MG63 (cell line): ENCODE measurements at places on chromosomes 3 and 15. TPM values are rescaled to one million over a fixed set of nuclear protein-coding genes. Genes with fewer than 3 reads are reported as not detected.

PFKFB4 gene
- 0.84 and 3.2 TPM in 2 replicates for total RNA-seq

SERINC4 gene
- total RNA-seq = not detected in 2 replicates

DVL3 gene
- 20.8 and 42.6 TPM in 2 replicates for total RNA-seq

TIMP4 gene
- total RNA-seq = 0.10 TPM in 1 of 2 replicates, not detected in the other

LTF gene
- not detected in 2 replicates for total RNA-seq

RBP2 gene
- not detected in 2 replicates for total RNA-seq

DNAH12 gene
- total RNA-seq = not detected in 2 replicates

ANKDD1A gene
- 3.3 and 4.7 TPM in 2 replicates for total RNA-seq

KBTBD12 gene
- total RNA-seq = not detected in 2 replicates

MYZAP gene
- total RNA-seq = 0.69 TPM in 1 of 2 replicates, not detected in the other

OR5H1 gene
- not detected in 2 replicates for total RNA-seq

EPHB3 gene
- total RNA-seq = 1.8 and 8.7 TPM in 2 replicates

TTC14 gene
- total RNA-seq = 51.0 and 56.5 TPM in 2 replicates

GRCh38 chr3:152177757-152178156 is 91.0 kb upstream of the MBNL1 start:
- no peak for DNase-seq

- DNase-seq = peak; percentile 46
Observed at GRCh38 chr3:194689493-194689944, 3.8 kb downstream of the FAM43A start.

GRCh38 chr3:123439806-123440580 is 8.9 kb downstream of the ADCY5 start:
- no peak for DNase-seq

DNA sequence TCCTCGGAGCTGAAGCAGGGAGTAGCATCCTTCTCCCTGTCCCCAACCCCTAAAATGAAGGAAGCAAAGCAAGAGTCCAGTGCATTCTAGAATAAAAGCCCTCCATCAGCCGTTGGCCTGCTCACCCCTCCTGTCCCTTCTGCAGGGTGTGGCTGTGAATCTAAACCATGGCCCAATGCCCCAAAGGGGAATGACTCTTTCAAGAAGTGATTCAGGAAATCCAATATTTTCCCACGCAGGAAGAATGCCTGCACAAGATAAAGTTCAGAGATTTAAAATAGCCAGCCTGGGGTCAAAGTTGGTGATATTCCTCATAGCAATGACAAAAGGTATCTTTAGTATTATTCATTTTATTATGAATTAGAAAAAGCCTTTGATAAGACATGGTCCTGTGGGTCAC is 38.5 kb downstream of the SLCO2A1 start:
- peak; percentile 41 for DNase-seq

DNA sequence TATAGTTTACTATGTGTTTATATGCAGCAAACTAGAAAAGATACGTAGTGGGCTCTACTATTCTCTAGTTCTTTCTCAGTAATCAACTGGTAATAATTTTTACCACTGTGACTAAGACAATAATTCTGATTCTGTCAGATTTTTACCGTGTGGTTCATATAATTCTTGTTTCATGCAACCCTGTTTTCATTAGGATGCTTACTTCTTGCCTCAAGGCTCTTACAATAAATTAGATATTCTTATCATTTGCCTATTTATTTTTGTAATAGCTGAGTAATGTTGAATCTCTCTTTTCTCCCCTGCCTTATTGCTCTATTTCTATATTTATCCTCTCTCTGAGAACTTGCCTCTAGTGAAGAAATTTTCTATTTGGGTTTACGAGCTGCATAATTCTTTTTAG is 524.7 kb downstream of the NAALADL2 start:
- DNase-seq = no peak

- DNase-seq = no peak
Observed at GRCh38 chr3:181741417-181741816, 29.7 kb downstream of the SOX2 start.

DNA sequence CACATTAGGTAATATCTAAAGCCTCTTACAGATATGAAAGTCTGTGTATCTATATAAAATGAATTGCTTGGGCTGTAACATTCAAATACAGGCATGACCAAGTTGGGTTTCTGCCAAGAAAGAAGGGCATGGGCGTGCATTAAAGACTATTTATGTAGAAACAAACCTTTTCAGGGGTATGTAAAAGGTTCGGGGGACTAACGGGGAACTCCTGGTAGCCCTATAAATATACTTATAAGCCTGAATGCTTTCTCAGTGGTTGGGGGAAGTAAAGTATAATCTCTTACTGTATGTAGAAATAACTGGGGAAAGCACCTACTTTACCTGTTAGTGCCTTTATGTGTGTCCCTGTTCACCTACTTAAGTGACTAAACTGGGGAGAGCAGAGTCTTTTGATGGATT is 154.5 kb upstream of the TBL1XR1 start:
- DNase-seq = no peak

- no peak for DNase-seq
Observed at GRCh38 chr3:42518800-42519567, 16.5 kb downstream of the VIPR1 start.

- DNase-seq = no peak
Observed at GRCh38 chr3:123705488-123706285, 120.8 kb upstream of the HACD2 start.

- no peak for DNase-seq
Observed at GRCh38 chr15:29867241-29868000, 45.2 kb upstream of the TJP1 start.

DNA sequence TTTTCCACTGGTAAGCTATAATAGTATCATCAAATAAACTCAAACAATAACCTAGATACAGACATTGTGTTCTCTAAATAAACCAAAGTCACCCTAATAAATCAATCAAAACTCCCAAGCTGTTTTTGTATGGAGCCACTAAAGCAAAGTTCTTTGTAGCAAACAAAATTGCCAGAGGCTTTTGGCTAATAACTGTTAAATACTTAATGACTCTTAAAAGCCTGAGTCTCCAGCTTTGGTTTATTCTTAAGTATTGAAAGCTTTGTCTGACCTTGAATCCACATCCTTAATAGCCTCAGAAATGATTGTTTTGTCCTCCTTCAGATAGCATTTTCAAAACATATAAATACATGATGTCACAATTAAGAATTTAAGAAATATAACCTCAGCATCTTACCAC is 725.3 kb downstream of the SI start:
- no peak for DNase-seq

GRCh38 chr3:119559441-119559963 is at the start of gene CD80:
TSS of gene CD80 (minus strand) at chr3:119559614. CDS start at chr3:119557728, 1,886 bp downstream.
- peak; percentile 48 for DNase-seq

- no peak for DNase-seq
Observed at GRCh38 chr3:100759159-100759558, 49.9 kb downstream of the TFG start.

DNA sequence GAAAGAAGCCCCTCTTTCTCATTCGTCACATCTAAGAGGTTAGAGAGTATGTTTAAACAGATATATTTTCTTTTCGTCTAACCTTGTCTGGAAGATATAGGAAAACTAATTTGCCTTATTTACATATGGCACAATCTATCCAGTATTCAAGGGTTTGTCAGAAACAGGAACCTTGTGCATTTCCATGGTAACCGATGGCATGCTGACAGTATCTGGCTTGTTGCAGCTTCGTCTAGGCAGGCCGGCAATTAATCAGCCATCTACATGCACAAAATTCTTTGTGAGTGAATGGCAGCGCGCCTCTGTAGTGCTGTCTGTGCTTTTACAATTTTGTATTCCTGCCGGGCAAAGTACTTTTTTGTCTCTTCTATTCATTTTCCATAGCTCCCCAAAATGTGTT is 294.0 kb upstream of the SOX2 start:
- no peak for DNase-seq

GRCh38 chr3:126345231-126345630 is 12.0 kb downstream of the KLF15 start:
- no peak for DNase-seq

DNA sequence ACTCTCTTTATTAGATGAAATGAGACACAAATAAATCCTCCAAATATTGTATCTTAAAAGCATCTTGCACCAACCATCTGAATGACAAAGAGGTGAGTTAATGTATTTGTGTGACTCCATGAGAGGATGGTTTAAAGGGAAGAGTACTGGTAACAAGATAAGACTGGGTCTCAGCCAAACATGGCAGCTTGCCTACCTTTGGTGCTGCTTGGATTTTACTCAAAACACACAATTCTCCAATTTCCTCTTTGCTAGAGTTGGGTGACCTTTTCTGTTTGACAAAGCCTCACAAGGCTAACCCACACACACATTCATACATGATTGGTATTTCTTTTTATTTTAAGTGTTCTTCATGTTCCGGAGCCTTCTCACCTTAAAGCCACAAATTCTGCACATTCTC is 506.4 kb downstream of the FGF12 start:
- DNase-seq = no peak

DNA sequence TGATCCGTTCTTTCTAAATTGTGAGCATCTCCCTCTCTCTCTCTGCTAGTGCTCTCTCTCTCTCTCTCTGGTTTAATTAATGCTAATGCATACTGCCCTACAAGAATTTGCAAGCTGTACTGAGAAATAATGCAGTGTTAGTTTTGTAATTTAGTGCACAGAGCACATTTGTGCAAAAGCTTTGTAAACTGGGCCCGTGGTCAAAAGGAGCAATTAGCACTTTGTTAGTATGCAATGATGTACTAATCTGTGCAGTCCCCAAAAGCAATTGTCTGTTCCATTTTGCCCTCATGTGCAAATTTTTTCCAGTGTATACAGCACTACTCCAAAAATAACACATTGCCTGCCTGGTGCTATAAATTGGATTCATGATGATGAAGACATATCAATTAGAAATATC is 184.6 kb upstream of the CMC1 start:
- no peak for DNase-seq

GRCh38 chr3:151919446-151919845 is 46.0 kb downstream of the SUCNR1 start:
- DNase-seq = no peak

GRCh38 chr3:196995646-196996355 is 27.2 kb upstream of the PIGZ start:
- no peak for DNase-seq
